Brain microvascular endothelial cell (primary cell): ENCODE measurements at places on chromosomes 3 and 15.
A peak's percentile ranks its signal among the peaks of the same experiment; 100 is the strongest.

- DNase-seq = no peak
Measured at GRCh38 chr15:75966073-75966472, 46.2 kb downstream of the NRG4 start.

GRCh38 chr3:112365035-112365434 is 32.1 kb downstream of the CD200 start:
- no peak for DNase-seq

- no peak for DNase-seq
Measured at GRCh38 chr3:125025642-125026041, 30.2 kb downstream of the HEG1 start.

DNA sequence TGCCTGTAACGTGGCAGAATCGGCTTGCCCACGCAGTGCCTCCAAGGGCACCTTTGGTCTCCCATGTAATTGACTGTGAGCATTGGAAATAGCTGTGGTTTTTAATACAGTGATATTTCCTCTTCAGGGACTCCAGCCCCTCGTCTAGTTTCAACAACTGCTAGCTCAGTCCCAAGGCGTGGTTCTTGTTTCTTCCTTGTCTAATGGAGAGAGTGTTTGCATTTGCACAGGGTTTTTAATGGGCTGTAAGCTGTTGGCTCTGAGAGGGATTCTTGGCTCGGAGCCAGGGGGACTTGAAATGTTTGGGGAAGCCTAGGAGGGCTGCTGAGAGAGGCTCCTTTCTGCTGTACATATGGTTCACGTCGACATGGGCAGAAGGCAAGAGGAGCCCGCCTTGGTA is 86.2 kb downstream of the THSD4 start:
- no peak for DNase-seq

DNA sequence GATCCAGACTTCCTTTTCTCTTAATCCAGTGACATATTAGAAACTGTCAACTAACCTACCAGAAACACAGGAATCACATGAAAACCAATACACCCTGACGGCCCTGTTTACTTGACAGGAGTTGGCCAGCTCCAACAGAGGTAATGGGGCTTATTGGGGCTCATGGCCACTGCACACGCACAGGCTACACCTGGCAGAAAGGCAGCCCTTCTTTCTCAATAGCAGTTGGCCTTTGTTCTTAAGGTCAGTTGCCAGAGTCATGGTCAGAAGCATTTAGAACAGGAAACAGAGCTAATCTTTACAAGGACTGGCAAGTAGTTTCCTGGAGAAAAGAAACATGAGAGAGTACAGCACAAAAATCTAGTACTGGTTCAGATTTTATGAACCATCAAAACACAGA is 181.8 kb downstream of the MAGI1 start:
- no peak for DNase-seq

GRCh38 chr15:36371509-36371908 is 207.9 kb upstream of the CDIN1 start:
- DNase-seq = no peak

GRCh38 chr3:196603683-196604082 is 35.2 kb downstream of the FBXO45 start:
- DNase-seq = no peak

DNA sequence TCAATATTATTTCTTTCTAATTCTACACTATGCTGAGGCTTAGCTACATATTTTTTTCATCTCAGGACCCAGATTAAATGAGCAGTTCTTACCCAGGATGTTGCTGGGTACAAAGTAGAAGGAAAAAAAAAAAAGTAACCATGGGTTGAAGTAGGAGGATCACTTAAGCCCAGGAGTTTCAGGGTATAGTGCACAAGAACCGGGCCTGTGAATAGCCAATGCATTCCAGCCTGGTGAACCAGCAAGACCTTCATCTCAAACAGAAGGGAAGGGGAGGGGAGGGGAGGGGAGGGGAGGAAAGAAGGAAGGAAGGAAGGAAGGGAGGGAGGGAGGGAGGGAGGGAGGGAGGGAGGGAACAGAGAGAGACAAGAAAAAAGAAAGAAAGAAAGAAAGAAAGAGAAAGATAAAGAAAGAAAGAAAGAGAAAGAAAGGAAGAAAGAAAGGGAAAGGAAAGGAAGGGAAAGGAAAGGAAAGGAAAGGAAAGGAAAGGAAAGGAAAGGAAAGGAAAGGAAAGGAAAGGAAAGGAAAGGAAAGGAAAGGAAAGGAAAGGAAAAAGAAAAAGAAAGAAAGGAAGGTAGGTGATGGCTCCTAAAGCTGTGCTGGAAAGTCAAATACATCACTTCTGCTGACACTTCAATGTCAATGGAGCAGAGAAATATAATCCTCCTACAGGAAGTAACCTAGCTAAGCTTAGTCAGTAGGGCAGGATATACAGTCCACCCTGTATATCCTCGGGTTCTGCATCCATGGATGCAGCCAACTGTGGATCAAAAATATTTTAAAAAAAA is 206.8 kb upstream of the TGFBR2 start:
- DNase-seq = no peak

DNA sequence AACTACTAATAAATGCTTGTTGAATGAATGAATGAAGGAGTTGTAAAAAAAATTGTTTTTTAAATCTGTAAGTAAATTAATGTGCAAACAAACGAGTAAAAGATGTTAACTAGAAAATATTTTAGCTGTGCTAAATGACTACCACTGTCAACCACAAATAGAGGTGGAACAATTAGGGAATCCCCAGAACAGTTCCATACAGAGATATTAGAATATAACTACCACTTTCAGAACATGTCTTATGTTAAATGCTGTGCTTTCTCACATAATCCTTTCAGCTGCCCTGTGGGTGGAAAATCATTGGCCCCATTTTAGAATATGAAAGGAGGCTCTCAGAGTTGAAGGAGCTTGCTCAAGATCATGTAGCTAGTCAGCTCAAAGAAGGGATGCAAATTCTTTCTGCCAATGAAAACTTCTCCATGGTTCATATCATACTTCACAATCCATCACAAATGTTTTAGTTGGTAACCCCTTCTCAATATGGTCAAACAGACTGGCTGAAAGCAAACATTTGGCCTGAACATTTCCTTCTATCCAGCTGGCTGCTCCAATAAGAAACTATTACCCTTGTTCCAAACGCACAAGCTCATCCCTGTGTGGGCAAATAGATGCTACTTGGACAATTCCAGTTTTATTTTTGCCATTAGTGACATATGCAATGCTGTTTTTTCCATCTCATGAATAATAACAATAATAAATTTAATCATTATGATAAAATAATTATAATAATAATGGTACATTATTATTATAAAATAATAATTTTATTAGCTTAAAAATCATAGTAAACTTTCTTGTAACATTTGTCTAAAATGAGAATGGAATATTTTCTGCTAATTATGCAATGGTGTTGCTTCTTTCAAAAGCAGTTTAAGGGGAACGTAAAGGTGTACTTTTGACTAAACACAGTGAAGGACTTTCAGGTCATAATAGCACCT is 290.4 kb upstream of the STT3B start:
- DNase-seq = no peak

- no peak for DNase-seq
Measured at GRCh38 chr15:90994059-90994416, 297 bp downstream of the PRC1 start.

DNA sequence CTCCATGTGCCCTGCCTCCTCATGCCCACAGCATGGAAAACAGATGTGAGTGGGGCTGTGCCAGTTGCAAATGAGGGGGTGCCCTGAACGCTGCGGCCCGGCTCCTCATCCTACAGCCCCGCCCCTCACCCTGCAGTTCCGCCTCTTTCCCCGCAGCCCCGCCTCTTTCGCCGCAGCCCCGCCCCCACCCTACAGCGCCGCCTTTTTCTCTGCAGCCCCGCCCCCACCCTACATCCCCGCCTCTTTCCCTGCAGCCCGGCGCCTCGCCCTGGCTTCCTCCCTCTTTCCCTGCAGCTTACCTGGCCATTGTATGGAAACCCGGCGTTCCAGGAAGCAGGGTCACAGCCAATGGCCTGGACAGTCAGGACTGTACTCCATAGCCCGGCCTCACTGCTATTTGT is 284.9 kb downstream of the TLE3 start:
- DNase-seq = no peak

- peak; percentile 40 for DNase-seq
Measured at GRCh38 chr3:44114142-44114541, 127.5 kb upstream of the TOPAZ1 start.

GRCh38 chr3:123582315-123582714 is 2.5 kb downstream of the HACD2 start:
- no peak for DNase-seq

GRCh38 chr3:114293838-114294535 is at the start of gene TIGIT:
Gene TIGIT (plus strand): TSS chr3:114294028. CDS start chr3:114294062, 34 bp downstream.
- DNase-seq = no peak

DNA sequence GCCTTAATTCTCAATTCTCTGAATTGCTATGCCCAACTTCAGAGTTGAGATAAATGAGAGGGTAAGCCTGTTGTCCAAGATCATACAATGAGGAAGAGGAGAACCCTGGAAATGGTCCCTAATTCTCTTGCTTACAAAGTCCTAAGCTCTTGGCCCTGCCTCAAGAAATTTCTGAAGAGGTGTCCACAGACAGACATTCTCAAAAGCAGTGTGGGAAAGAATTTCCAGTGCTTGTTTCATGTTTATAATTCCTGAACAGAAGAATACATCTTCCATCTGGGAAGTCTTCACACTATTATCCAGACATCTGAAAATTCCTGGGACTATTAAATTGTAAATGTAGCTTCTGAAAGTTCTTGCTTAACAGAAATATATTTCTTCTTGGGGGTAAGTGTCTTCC is 166.8 kb upstream of the LRTM1 start:
- no peak for DNase-seq

DNA sequence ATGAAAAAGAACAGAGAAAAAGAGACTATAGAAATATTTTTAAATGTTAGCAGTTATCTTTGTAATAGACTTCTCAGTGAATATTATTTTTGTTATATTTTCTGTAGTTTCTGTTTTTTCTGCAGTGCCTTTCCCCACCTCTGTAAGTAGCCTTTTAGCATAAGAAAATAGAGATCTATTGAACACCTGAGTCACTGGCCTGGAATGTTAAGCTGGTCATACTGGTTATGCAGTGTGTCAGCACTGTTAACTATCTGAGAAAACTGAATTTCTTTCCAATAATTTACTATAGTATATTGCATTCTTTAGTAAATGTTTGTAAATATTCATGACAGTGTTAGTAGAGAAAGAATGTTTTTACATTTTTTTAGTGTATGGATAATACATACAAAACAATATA is 79.8 kb downstream of the NECTIN3 start:
- DNase-seq = peak; percentile 84

GRCh38 chr15:79432345-79433275 is 474 bp downstream of the MINAR1 start:
- DNase-seq = no peak

- DNase-seq = no peak
Measured at GRCh38 chr3:67686069-67686468, 31.7 kb upstream of the SUCLG2 start.

- no peak for DNase-seq
Measured at GRCh38 chr15:72131922-72132321, 13.7 kb downstream of the SENP8 start.

- no peak for DNase-seq
Measured at GRCh38 chr3:178440043-178440442, 96.2 kb upstream of the KCNMB2 start.

- DNase-seq = no peak
Measured at GRCh38 chr3:190397889-190398288, 9.9 kb downstream of the CLDN16 start.

DNA sequence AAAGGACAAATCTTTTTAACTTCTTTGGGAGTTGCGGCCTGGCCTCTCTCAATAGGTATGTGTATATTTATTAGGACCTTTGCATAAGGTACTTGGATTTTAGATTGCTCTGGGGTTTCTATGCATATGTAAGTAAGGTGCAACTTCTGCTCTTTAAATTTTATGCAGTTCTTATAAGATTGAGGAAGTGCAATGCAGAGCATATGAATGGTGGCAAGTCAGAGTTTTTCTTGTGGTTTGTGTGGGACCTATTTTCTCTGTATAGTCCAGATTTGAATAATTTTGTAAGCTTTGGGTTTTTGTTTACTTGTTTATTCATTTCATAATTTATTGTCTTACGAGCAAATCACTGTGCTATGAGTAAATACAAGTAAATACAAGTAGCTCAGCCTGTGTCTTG is 101.5 kb downstream of the ATG7 start:
- DNase-seq = no peak

- no peak for DNase-seq
Measured at GRCh38 chr15:81747026-81747425, 298.8 kb downstream of the MEX3B start.

DNA sequence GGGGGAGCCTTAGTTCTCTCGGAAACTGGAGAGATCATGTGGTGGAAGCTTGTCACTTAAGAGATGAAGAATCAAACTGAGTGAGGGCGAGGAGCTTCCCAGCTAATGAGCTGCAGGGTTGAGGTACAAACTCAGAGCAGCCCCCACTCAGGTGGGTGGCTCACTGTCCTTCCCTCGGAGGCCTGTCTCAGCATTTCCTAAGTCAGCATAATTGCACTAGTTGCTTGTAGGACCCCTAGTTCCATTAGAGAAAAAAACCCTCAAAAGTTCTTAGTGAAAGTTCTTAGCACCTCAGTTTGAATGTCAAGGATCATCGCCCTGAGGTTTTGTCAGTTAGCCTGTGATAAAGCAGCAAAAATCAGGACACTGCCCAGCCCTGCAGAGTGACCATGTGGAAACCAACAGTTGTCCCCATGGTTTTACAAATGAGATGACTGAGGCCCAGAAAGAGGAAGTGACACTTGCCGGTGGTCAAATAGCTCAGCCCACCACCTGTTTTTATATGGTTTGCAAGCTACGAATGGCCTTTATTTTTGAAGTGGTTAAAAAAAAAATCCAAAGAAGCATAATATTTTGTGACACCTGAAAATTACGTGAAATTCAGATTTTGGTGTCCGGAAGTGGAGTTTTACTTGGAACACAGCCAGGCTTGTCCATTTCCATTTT is 11.9 kb downstream of the SMAD6 start:
- no peak for DNase-seq

GRCh38 chr3:11364181-11364580 is 92.0 kb downstream of the ATG7 start:
- no peak for DNase-seq

GRCh38 chr3:101722394-101723173 is 1.8 kb upstream of the CEP97 start:
- DNase-seq = no peak

DNA sequence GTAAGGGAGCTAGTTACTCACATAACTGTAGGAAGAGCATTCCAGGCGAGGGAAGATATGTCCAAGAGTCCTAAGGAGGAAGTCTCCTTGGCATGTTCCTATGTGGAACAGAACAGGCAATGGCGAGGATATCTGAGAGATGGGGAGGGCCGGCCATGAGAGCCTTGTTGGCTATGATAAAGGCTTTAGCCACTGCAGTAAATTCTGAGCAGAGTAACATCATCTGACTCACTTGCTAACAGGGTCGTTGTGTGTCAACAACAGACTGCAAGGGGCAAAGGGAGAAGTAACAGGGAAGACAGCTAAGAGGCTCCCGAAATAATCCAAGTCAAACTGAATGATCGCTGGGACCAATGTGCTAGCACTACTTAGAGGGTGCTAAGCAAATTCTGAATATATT is 21.6 kb downstream of the SFMBT1 start:
- DNase-seq = no peak
